Pulmonary artery endothelial cell (primary cell): ENCODE measurements at places on chromosomes 6 and 20. TPM values are rescaled to one million over a fixed set of nuclear protein-coding genes. Genes with fewer than 3 reads are reported as not detected.

- DNase-seq: no peak
Measured at GRCh38 chr6:139369568-139370282, 4.7 kb downstream of the CITED2 start.

- no peak for DNase-seq
Measured at GRCh38 chr20:52171025-52171424, 20.6 kb downstream of the ZFP64 start.

GRCh38 chr6:138601128-138601527 lies 101.8 kb upstream of the NHSL1 start:
- DNase-seq: peak; percentile 89

- DNase-seq: no peak
Measured at GRCh38 chr6:43476746-43477145, 624 bp upstream of the TJAP1 start.

DNA sequence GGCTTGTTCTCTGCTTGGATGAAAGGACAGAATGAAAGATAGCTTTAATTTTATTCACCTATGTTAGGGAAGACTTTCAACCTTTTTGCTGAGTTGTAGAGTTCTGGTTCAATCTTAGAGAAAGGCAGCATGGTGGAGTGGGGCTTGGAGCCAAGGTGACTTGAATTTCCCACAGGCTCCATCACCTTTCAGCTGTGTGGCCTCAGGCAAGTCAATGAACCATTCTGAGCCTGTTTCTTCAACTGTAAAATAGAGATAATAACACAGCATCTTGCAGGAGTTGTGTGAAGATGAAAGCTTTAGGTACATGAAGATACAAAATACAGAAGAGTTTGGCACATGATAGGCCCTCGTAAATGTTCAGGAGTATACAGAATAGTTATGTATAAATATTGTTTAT lies 19.1 kb upstream of the DTNBP1 start:
- DNase-seq: no peak

- DNase-seq: no peak
Measured at GRCh38 chr20:36465109-36466080, 75.9 kb upstream of the MYL9 start.

DNA sequence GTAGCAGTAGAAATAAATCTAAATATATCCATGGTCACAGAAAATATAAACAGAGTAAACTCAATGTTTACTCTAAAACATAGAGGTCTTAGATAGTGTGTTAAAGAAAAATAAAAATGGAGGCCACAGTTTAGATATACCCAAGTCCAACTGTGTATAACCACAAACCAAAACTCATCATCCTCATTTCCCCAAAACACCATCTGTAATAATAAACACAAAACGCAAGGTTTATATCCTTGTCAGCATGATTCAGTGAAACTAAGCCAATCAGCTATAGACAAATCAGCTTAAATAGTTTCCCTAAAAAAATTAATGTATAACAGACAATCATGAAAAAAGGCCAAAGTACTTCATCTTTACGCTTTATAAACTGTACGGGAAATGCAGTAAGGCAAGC lies 2.7 kb upstream of the HACE1 start:
- DNase-seq: no peak

DNA sequence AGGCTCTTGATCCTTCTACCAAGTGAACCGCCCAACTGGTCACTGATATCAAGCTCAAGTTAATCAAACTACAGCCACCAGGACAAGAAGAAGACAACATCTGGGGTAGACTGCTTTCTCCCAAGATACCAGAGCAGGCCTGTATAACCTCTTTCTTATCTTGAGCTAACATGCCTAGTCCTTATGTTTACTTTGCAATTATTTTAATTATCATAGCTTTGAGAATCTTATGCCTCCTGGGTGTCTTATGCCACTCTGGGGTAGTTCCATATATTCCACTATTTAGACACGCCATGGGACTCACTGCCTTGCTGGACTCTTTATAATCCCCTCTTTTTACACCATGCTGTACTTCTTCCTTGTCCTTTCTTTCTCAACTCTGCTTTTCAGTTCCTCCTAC lies 41.5 kb upstream of the ECI2 start:
- no peak for DNase-seq

GRCh38 chr6:101830501-101831031 lies 437.1 kb downstream of the GRIK2 start:
- no peak for DNase-seq

DNA sequence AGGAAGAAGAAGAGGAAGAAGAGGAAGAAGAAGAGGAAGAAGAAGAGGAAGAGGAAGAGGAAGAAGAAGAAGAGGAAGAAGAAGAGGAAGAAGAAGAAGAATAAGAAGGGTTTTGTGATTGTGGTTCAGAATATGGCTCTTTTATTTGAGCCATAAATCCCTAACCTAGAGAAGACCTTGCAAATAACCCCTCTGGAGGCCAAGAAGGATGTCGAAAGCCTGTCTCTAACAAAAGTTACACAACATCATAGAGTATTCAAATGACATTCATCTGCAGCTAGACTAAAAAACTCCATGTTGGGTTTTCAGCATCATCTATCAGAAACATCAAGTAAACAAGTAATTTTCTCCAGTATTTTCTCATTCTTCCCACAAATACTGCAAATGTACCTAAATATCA lies 100.9 kb downstream of the RNASET2 start:
- DNase-seq: no peak

GRCh38 chr20:53891306-53891894 lies 179.0 kb downstream of the BCAS1 start:
- no peak for DNase-seq

Gene THBS2
- total RNA-seq: 3.2 and 7.9 TPM in 2 replicates

Gene HLA-G
- not detected in 2 replicates for total RNA-seq
